Right renal cortex interstitium (tissue), 3 donors: ENCODE measurements at places on chromosomes 7 and 10.
A peak's percentile ranks its signal among the peaks of the same experiment; 100 is the strongest.

DNA sequence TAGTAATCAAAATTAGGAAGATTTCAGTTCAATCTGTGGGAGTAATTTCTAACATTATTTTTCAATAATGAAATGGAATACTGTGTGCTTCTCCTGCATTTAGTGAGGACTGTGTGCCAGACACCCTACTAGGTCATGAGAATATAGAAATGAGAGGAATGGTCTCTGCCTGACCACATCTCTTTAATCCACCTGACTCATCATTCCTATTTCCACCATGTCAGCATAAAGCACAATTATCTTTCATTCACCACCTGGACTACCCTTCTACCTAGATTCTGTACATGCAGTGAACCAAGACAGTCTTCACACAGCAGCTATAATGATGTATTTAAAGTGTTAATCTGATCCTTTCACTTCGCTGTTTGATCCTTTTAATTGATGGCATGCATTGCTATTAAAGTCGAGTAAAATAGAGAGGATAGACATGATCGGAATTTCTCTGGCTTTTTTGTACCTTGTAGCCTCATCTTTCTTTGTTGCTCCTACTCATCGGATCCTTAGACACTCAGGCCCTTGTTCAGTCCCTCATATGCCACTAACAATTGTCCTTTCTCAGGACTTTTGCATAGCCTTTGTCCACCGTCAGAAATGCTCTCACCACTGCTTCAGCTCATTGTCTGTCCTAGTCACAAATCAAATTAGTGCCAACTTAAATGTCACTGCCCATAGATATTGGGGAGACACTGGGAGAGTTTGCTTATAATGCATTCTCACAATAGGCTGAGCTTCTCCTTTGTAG lies 1037.1 kb downstream of the REEP3 start:
- DNase-seq = no peak

DNA sequence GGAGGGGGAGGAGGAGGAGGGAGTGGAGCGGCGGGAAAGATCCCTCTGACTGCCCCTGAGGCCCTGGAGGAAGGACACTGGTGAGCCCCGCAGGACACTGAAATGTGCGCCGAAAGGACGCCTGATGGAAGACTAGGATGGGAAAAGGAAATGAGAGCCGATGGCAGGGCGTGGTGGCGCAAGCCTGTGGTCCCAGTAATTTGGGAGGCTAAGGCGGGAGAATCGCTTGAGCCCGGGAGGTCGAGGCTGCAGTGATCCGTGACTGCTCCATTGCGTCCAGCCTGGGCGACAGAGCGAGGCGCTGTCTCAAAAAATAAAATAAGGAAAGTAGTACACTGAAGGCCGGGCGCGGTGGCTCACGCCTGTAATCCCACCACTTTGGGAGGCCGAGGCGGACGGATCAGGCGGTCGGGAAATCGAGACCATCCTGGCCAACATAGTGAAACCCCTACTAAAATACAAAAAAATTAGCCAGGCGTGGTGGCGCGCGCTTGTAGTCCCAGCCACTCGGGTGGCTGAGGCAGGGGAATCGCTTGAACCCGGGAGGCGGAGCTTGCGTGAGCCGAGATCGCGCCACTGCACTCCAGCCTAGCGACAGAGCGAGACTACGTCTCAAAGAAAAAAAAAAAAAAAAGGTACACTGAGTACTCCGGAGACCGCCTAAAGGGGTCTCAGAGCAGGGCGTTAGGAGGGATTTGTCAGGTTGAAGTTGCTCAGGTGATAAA lies 561 bp upstream of the HNRNPF start:
- DNase-seq = peak; percentile 33

GRCh38 chr10:104311184-104311720 lies 27.0 kb downstream of the ITPRIP start:
- DNase-seq = no peak

- no peak for DNase-seq
These were observed 379.0 kb upstream of the RNF32 start for GRCh38 chr7:156261581-156261980.

- no peak for DNase-seq
These were observed 107.7 kb downstream of the TACC2 start for GRCh38 chr10:122096705-122097104.

DNA sequence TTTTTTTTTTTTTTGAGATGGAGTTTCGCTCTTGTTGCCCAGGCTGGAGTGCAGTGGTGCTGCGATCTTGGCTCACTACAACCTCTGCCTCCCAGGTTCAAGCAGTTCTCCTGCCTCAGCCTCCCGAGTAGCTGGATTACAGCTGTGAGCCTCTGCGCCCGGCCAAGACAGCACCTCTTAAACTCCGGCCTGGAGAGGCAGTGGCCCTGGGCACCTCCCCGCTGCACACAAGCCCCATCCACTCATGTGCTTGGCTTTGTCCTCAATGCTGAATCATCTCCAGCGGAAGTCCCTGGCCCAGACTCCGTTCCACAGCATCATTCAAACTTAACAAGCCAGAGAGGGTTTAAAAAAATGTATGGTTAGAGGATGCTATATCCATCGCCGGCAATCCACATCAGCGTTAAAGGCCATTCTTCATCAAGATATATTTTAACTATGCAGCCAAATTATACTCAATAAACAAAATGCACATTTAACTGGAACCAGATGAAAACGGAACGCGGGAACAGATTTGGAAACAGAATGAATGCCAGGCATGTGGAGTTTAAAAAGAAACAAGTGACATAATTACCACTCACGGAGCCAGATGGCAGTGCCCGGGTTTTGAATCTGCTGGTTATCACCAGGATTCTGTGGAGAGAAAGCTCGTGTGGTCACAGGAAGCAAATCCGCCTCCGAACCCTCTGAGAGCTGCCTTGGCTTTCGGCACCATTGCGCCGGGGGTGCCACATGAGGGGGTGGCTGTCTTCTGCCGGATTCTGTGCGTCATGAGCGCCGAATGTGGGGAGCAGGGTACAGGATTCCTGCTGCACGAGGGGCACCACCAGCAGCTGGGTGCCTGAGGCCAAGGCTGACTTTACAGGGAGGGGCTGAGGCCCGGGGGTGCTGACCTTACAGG lies 45.6 kb upstream of the CFAP46 start:
- DNase-seq = no peak

GRCh38 chr10:16505161-16505560 lies 16.5 kb downstream of the C1QL3 start:
- DNase-seq = no peak
